NCI-H2107 (cell line): ENCODE measurements at places on chromosomes 6 and 20.

DNA sequence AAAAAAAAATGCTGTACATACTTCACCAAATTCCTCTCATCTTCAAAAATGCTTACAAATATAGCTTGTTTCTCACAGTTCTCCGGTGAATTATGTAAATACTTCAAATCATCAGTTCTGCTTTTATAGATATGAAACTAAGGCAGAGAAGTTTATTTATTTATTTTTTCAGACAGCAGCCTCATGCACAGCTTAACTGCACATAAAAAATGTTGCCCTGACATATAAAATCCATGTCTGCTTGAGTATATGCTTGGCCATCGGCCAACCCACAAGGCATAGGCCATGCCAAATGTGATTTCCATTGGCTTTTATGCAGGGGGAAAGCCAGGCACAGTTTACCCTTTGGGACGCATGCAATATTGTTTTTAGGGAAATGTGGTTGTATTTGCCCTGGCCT, 57.3 kb upstream of the PHACTR2 start:
- no peak for DNase-seq

DNA sequence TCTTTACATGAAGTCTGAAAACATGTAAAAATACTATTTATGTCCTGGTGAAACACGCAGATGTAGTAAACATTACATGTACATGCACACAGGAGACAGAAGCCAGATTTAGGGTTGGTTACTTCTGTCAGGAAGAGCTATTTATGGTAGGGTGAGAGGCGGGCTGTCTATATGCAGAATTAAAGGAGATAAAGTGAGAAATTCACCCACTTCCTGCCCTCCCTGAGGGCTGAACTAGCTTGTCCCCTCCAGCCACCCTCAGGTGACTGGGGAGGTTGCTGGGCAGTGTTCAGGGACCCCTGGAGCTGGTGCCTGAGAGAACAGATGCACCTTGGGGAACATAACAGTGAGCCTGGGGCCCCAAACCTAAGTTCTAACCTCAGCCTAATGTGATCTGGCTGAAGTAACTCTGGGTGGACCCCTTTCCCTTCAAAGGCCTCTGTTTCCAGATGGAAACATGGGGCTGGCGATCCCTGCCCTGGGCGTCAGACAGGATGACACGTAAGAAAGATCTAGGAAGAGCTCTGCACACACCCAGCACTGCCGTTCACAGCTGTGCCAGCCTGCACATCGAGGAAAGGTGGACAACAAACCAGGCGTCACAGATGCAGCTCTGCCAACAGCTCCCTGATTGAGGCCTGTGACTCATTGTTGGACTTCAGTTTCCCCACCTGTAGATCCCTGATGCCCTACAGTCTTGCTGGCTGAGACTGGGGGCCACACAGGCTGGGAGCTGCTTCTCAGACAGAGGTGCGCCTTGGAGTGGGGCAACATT, 1.3 kb downstream of the PI16 start:
- DNase-seq, result no peak

GRCh38 chr6:32397252-32397920, 9.6 kb downstream of the BTNL2 start:
- no peak for DNase-seq

DNA sequence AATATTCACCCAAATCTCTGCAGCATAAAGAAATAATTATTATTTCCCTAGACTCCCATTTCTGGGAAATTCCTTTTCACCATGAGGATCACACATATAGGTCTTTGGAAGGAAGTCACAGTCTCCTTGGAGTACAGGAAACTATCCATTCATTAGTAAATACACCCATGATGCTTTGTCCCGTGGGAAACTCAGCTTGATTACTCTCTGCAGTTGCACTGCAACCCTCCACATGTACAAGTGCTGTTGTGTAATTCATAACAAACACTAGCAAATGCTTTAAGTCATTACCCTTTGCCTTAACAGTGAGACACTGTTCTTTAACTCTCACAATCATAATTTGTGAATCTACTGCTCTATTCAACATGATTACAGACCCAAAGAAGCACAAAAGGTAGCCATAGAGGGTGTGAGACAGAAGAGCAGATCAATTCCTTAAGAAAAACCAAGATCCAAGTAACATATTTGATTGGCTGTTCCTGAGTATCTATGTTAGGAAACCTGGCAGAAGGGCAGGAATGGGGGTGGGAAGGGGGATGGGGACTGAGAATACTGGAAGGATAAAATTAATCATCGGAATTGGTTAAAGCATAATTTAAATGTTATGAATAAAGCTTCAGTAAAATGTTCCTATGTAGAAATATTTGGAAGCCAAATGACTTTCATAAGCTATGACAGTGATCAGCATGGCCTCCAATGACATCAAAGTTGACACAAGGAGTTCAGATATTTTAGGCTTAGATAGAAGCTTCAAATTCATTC, 268.0 kb downstream of the HACE1 start:
- DNase-seq, result no peak

DNA sequence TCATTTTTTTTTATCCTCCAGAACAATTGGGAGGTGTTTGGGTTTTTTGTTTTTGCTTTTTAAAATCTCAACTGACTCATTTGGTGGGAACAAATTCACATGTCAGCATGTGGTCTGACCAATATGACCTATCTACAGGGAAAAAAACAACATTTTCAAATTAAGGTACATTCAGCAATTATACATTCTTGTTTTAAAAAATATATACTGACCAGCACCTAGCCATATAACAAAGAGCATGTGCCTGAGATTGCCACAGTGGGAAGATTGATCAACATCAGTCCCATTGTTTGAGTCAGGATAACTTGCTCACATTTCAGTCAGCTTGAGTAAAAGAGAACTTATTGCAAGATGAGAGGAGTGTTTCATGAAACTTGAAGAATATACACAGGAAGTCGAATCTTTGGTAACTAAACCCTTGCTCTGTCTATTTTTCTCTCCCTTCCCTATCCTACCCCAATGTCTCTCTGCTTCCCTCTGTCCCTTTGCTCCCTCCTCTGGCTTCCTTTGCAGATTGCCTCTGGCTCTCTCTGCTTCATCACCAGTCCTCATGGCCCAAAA, 163.2 kb upstream of the TAB2 start:
- no peak for DNase-seq

DNA sequence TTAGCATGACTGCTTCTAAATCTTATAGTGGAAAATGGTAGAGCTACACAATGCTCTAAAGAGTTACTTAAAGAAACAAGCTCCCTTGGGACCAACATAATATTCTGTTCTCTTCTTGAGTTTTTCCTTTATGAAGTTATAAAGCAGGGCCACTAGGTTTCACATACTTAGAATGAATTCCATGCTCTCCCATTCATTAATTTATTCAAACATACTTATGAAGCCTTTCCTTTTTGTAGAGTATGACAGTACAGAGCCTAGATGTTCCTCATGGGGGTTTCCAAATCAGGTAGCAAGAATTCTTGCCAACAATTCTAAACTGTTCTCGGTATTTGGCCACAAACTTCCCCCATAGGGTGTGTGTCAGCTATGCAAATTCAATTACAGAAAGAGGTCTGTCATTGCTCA, 20.6 kb upstream of the FABP7 start:
- no peak for DNase-seq

GRCh38 chr6:85300581-85300980, 149.3 kb upstream of the NT5E start:
- no peak for DNase-seq

DNA sequence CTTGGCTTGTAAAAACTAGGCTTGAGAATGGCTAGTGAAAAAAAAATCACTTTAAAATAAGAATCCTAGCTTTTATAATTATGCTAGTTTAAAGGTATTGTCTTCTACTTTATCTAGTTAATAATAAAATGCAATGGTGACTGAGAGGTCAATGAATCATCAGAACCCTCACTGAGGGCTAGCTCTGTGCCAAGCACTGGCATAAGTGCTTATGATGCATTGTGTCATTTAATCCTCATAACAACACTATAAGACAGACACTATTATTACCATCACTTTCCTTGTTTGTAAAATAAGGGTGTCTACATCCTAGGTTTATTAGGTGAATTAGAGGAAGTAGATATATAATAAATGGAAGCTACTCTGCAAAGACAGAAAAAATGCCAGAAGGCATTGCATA, 144.3 kb downstream of the F13A1 start:
- no peak for DNase-seq

- DNase-seq, result no peak
Observed at GRCh38 chr20:62165762-62166399, 16.9 kb upstream of the MTG2 start.

- no peak for DNase-seq
Observed at GRCh38 chr6:1587546-1587945, 22.2 kb upstream of the FOXC1 start.

- DNase-seq, result no peak
Observed at GRCh38 chr6:162068340-162068739, 659.2 kb downstream of the PRKN start.

GRCh38 chr20:10060226-10060625, 25.4 kb downstream of the ANKEF1 start:
- peak; percentile 35 for DNase-seq

GRCh38 chr20:57421253-57422220, 30.3 kb downstream of the RBM38 start:
- no peak for DNase-seq

DNA sequence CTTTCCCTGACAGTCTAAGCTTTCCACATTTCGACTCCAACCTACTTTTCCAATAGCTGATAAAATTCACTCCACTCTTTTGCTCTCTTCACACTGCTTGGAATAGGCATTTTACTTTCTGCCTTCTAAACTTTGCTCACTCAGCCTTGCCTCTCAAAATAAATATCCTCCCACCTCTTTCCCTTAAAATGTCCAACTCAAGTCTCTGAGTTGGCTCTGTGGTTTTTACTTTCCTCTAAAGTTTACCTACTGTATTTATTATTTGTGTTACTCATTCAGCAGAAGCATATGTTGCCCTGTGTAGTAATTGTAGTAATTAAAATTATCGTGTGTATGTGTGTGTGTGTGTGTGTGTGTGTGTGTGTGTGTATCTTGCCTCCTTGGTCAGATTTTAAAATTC, 20.0 kb upstream of the CDYL start:
- DNase-seq, result no peak

DNA sequence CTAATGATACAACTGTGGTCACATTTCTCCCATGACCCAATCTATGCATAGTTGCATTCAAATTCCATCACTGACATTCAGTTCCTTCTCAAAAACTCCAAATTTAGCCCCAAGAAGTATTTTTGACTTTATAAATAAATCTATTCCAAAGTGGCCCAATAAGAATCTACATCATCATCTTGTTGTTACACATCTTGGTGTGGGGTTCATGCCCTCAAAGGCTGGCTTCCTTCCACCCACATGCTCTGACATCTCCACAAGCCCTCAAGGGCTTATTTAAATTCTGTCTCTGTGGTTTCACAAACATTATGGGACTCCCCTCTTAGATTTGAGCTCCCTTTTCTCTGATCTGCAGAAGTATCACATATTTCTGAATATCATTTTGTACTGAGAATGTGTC, 585.3 kb upstream of the BTBD3 start:
- DNase-seq, result no peak

DNA sequence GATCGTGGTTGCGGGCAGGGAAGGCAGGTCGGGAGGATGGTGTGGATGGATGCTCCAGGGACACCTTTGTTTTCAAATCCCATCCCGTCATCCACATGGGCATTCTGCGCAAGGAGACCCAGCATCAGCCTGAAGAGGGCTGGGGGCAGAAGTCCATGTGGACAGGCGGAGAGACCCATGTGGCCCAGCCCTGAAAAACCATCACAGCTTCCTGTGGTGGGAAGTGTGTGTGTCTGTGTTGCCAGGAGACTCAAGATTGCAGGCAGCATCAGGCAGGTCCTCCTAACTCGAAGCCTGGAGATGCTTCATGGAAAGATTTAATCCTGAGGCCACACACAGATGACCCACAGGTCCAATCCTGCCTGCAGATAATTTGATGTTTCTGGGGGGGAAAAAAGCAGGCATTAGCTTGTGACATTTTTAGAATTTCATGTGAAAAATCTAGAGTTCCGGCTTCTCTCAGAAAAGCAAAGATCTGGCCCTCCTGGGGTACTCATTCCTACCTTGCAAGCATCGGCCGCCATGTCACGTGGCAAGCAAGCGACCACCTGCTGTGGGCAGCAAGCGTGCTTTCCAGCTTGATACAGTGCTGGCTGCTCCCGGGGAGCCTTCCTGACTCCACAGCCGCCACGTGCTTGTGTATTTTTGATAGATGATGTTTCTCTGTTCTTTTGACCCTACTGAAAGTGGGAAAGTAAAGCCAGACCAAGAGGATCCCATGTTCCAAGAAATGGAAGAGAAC, 25.8 kb downstream of the BCAS4 start:
- DNase-seq, result no peak

- DNase-seq, result no peak
Observed at GRCh38 chr6:41488433-41489119, 57.6 kb upstream of the FOXP4 start.

DNA sequence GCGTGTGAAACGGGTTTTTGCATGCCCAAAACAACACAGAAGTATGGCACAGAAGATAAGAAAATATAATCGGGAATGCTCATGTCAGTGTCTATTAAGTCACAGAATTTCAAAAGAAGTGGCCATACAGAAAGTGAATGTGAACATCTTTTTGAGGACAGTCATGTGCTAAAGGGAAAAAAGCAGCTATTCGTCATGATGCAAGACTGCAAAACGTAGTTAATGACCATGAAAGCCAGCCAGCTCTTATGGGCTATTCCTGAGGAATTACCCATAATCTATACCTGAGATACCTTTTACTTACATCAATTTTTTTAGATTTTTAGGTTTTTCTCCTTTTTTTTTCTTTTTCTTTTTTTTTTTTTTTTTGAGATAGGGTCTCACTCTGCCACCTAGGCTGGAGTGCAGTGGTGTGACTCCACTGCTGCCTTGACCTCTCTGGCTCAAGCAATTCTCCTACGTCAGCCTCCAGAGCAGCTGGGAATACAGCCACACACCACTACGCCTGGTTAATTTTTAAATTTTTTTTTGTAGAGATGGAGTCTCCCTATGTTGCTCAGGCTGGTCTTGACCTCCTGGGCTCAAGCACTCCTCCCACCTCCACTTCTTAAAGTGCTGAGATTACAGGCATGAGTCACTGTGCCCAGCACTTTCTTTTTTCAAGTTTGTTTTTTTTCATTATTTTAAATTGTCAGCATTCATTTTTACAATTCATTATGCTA, 18.1 kb upstream of the ZBP1 start:
- DNase-seq, result no peak

DNA sequence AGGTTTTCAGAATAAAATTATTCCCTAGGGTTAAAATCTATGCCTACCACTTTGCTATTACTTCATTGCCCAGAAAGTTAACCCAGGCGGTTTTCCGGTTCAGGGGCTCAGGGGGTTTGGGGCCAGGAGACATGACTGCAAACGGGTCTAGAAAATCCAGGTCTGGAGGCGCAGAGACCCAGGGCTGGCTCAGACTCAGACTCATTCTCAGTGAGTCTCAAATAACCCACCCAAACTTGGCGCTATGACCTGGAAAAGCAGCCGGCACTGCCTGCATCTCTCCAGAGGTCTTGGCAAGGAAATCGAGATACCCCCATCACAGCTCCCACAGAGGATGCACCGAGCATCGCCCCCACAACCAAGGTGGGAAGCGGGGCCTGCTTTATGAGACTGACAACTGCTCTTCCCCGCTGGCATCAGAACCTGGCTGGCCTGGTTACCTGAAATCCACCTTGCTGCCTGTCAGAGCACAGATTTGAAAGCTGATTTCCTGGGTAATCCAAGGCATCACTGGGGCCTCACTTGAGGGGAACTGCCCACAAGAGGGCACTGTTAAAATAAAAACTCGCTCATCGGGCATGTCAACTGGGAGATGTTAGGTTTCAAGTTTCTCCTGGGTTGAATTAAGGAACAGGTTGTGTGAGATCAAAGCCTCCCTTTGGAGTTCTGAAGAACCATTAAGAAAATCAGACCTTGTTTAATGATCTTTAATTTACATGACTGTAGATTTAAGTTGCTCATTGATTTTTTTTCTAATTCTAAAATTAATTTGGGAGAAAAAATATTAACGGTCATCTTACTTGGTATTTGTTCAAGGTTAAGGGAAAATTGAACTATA, 55.1 kb downstream of the KIF16B start:
- peak; percentile 2 for DNase-seq
